Nephron progenitor cell (in vitro differentiated cells): ENCODE measurements at places on chromosomes 5 and 9.

- no peak overlapping the region for H3K27ac ChIP-seq
- H3K4me1 ChIP-seq: peaks cover 8% of the 10 kb centered on the region
- peaks cover 3% of the 10 kb centered on the region for H3K27me3 ChIP-seq
- H3K36me3 ChIP-seq: peaks cover 27% of the 10 kb centered on the region
- no peak overlapping the region for H3K4me3 ChIP-seq
These were observed 60.2 kb upstream of the SLC2A8 start for GRCh38 chr9:127336506-127337352.

DNA sequence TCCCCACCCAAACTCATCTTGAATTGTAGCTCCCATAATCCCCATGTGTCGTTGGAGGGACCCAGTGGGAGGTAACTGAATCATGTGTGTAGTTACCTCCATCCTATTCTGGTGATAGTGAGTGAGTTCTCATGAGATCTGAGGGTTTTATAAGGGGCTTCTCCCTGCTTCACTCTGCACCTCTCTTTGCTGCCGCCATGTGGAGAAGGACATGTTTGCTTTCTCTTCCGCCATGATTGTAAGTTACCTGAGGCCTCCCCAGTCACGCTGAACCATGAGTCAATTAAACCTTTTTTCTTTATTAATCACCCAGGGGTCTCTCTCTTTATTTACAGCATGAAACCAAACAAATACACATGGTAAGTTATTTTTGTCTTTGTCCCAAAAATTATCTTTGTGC is 726.1 kb downstream of the CDH18 start:
- no peak overlapping the region for H3K4me3 ChIP-seq
- H3K4me1 ChIP-seq: no peaks in the 10 kb centered on the region
- no peak for DNase-seq
- no peak overlapping the region for H3K27ac ChIP-seq

DNA sequence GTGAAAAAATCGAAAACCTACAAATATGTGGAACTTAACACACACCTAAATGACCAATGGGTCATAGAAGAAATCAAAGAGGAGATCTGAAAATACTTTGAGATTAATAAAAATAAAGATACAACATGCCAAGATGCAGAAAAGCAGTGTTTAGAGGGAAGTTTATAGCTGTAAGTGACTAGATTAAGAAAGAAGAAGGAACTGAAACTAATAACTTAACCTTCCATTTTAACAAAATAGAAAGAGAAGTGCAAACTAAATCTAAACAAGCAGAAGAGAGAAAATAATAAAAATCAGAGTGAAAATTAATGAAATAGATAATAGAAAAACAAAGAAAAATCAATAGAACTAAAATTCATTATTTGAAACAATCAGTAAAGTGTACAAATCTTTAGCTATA is 103.0 kb upstream of the MAMDC2 start:
- H3K27me3 ChIP-seq: no peaks in the 10 kb centered on the region
- no peak overlapping the region for H3K4me3 ChIP-seq
- H3K4me1 ChIP-seq: no peaks in the 10 kb centered on the region

DNA sequence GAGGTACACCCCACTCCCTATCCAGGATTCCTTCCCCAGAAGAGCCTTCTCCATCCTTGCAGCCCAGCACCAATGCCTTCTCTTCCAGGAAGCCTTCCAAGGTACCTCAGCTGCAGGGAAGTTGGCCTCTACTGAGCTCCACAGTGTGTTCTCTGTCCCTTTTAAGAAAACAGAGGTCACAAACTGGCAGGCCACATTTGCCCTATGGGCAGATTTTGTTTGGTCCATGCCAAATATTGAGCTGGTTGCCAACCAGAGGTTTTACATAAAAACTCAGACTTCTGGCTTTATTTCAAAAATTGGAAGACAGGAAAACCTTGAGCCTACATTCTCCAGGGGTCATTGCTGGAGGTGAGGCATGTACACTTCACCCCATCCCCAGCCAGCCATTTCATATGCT is 9.0 kb upstream of the NDST1 start:
- peak overlapping the region; percentile 95 for H3K27ac ChIP-seq
- H3K4me3 ChIP-seq: peak overlapping the region; percentile 68
- H3K27me3 ChIP-seq: no peaks in the 10 kb centered on the region
- DNase-seq: no peak
- peaks cover 78% of the 10 kb centered on the region for H3K4me1 ChIP-seq

DNA sequence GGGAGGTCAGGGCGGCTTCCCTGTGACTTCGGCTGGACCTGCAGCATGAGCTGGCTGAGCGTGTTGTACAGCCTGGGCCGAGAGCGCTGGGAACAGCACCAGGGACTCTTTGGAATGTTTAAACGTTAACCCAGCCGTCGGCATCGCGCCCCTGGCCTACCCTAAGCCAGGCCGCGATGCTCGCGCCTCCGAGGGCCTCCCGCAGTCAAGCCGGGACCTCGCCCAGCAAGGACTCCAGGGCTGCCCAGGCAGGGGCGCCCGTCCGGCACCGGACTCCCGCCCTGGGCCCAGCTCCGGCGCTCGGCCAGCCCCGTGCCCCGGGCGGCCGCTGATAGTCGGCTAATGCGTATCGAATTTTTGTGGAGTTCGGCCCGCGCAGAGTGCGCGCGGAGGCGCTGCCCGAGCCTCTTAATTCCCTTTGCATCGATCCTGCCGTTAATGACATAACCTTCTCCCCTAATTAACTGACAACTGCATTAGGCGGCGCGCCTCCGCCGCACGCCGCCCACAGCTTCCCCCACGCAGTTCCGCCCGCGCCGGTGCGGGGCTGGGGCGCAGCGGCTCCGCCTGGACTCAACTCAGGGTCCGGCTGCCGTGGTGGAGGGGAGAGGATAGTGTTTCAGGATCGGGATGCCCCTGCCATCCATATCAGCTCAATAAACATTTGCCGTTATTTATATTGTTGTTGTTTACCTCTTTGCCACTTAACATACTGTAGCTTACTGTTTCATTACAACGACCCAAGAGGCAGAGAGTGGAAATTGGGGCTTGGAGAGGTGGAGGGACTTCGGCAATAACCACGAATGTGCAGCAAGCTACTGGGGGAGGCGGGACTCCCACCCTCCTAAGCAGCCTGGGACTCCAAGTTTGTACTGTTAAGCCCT is 28.8 kb upstream of the CDC23 start:
- peaks cover 55% of the 10 kb centered on the region for H3K4me1 ChIP-seq
- peak overlapping the region; percentile 72 for H3K4me3 ChIP-seq
- peaks cover 57% of the 10 kb centered on the region for H3K27me3 ChIP-seq
- DNase-seq: peak; percentile 60
- no peak overlapping the region for H3K27ac ChIP-seq
- H3K36me3 ChIP-seq: no peaks in the 10 kb centered on the region

DNA sequence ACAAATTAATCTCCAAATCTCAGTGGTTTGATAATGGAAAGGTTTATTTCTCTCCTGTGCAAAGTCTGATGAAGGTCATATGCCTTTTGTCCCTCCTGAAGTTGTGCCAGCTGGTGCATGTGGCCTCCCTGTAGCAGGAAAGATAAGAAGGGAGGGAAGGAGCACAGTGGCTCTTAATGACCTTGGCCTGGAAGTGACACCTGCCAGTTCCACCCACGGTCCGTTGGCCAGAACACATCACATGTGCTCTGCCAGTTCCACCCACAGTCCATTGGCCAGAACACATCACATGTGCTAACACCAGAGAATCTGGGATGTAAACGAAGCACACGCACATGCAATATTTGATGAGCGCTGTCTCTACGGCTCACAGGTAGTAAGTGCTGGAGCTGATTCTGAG is 130.9 kb downstream of the DOCK2 start:
- H3K36me3 ChIP-seq: no peaks in the 10 kb centered on the region
- H3K27me3 ChIP-seq: peaks cover 39% of the 10 kb centered on the region

- H3K27me3 ChIP-seq: peaks cover 3% of the 10 kb centered on the region
- H3K27ac ChIP-seq: peak overlapping the region; percentile 19
- H3K4me1 ChIP-seq: peaks cover 4% of the 10 kb centered on the region
- no peaks in the 10 kb centered on the region for H3K36me3 ChIP-seq
- H3K4me3 ChIP-seq: no peak overlapping the region
- no peak for DNase-seq
These were observed 8.2 kb upstream of the ZFYVE16 start for GRCh38 chr5:80399526-80400239.

GRCh38 chr5:98964621-98965020 is 35.8 kb upstream of the CHD1 start:
- H3K4me1 ChIP-seq: no peaks in the 10 kb centered on the region
- H3K36me3 ChIP-seq: peaks cover 24% of the 10 kb centered on the region
- DNase-seq: no peak
- H3K27me3 ChIP-seq: no peaks in the 10 kb centered on the region
- H3K27ac ChIP-seq: peak overlapping the region; percentile 22

- no peak overlapping the region for H3K27ac ChIP-seq
- no peaks in the 10 kb centered on the region for H3K36me3 ChIP-seq
- H3K27me3 ChIP-seq: peaks cover 3% of the 10 kb centered on the region
- H3K4me3 ChIP-seq: no peak overlapping the region
- DNase-seq: no peak
- peaks cover 4% of the 10 kb centered on the region for H3K4me1 ChIP-seq
These were observed 45.6 kb downstream of the ANKH start for GRCh38 chr5:14825977-14826376.

DNA sequence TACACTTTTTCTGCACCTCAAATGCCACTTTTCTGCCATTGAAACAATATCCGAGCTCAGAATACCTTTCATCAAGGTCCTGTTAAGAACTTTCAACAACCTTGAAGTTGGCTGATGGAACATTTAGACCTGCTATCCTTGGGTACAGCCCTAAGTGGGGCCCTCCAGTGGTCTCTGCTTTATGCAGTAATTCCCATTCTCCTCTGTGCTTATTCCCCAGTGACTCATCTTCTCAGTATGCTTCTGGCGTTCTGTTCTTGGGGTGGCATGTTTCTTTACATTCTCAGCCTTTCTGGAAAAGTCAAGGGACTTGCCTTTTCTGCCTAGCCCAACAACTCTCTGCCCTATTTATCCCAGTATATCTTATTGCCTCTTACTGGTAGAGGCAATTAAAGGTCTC is 7.1 kb downstream of the ANP32B start:
- peaks cover 2% of the 10 kb centered on the region for H3K27me3 ChIP-seq
- H3K4me1 ChIP-seq: peaks cover 60% of the 10 kb centered on the region
- H3K4me3 ChIP-seq: no peak overlapping the region

- no peak for DNase-seq
- H3K4me1 ChIP-seq: peaks cover 37% of the 10 kb centered on the region
- H3K27ac ChIP-seq: no peak overlapping the region
- peak overlapping the region; percentile 37 for H3K4me3 ChIP-seq
- H3K36me3 ChIP-seq: no peaks in the 10 kb centered on the region
These were observed 2.2 kb downstream of the SARDH start for GRCh38 chr9:133735931-133736330.

GRCh38 chr9:17556935-17557334 is 21.9 kb upstream of the SH3GL2 start:
- H3K4me1 ChIP-seq: no peaks in the 10 kb centered on the region
- no peak overlapping the region for H3K27ac ChIP-seq
- H3K36me3 ChIP-seq: no peaks in the 10 kb centered on the region
- peaks cover 4% of the 10 kb centered on the region for H3K27me3 ChIP-seq
- no peak overlapping the region for H3K4me3 ChIP-seq
- DNase-seq: no peak

GRCh38 chr9:77903666-77904285 is 127.8 kb downstream of the GNAQ start:
- H3K4me1 ChIP-seq: peaks cover 8% of the 10 kb centered on the region
- no peak overlapping the region for H3K4me3 ChIP-seq
- peaks cover 12% of the 10 kb centered on the region for H3K36me3 ChIP-seq
- peak overlapping the region; percentile 58 for H3K27ac ChIP-seq
- DNase-seq: no peak
- peaks cover 5% of the 10 kb centered on the region for H3K27me3 ChIP-seq

DNA sequence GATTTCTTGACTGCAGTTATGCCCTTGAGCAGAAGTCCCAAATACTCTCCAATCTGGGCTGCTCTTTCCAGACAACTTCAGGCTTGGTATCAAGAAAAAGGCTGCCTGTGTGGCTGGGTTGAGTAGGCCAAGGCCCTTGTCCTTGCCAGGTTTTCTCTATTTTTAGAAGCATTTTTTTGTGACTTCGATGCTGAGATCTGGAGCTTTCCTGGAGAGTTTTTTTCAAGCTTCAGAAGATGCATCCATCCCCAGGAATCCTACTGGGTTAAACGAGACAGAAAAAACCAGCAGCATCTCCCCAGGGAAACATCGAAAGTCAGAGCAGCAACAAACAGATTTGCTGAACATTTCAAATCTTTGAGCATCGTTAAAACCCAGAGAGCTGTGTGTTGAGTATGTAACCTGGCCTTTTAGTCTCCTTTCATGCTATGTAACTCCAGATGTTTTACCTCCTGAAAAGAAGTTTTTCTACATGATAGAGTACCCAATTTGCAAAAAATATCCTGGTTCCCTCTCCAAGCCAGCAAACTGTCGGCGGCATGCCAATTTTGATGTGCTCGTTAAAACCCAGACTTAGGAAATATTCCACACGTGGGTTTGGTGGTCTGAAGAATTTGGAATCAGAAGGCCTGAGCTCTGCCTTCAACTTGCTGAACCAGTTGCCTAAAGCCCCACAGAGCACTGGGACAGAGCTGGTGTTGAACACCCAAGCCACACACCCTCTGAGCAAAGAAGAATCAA is 98.1 kb upstream of the ALDH1B1 start:
- peaks cover 19% of the 10 kb centered on the region for H3K27me3 ChIP-seq
- no peak for DNase-seq

GRCh38 chr5:137935190-137935589 is 45.9 kb downstream of the PKD2L2 start:
- H3K4me1 ChIP-seq: peaks cover 24% of the 10 kb centered on the region
- DNase-seq: no peak
- peak overlapping the region; percentile 83 for H3K27ac ChIP-seq

DNA sequence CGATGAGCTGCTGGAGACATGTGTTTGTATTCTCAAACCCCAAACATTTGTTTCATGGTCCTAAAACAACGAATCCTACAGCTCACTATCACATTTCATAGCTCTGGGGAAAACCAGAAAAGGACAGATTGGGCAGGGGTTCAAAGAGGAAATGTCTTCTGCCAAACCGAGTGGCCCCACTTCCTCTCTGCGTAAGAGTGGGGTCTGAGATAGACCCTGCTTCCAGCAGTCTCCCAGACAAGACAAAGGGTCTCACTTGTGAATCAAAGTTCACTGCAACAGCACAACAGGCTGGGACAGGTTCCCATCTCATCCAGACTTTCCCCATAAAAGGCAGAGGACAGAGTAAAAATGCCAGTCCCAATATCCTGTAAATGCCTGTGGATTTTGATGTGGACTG is 276.2 kb upstream of the SLC24A2 start:
- no peak for DNase-seq
- peaks cover 37% of the 10 kb centered on the region for H3K4me1 ChIP-seq
- H3K4me3 ChIP-seq: no peak overlapping the region
- peaks cover 6% of the 10 kb centered on the region for H3K36me3 ChIP-seq

- peak overlapping the region; percentile 67 for H3K27ac ChIP-seq
- peaks cover 10% of the 10 kb centered on the region for H3K36me3 ChIP-seq
- H3K27me3 ChIP-seq: no peaks in the 10 kb centered on the region
- peaks cover 34% of the 10 kb centered on the region for H3K4me1 ChIP-seq
- H3K4me3 ChIP-seq: no peak overlapping the region
- DNase-seq: peak; percentile 15
These were observed 189.3 kb upstream of the MAST4 start for GRCh38 chr5:66406761-66407336.
